ENCODE measurements at places on chromosomes 5 and 9. TPM values are rescaled to one million over a fixed set of nuclear protein-coding genes. Genes with fewer than 3 reads are reported as not detected.

NAIF1 gene
- 9.2 TPM for total RNA-seq

PCDHB14 gene
- total RNA-seq: 7.1 TPM

SELENOP gene
- 86.9 TPM for total RNA-seq

PCDHA10 gene
- 18.6 TPM for total RNA-seq

RASEF gene
- total RNA-seq: 3.7 TPM

HAPLN1 gene
- 1.4 TPM for total RNA-seq

CARTPT gene
- total RNA-seq: not detected

CACNA1B gene
- 0.75 TPM for total RNA-seq

LCP2 gene
- total RNA-seq: not detected

DBH gene
- total RNA-seq: not detected

DOLPP1 gene
- 21.5 TPM for total RNA-seq

SLC25A2 gene
- 1.3 TPM for total RNA-seq

SHOC1 gene
- not detected for total RNA-seq

ENDOG gene
- total RNA-seq: 9.8 TPM

F2R gene
- total RNA-seq: 35.8 TPM

PCDHGA12 gene
- 4.1 TPM for total RNA-seq

REXO4 gene
- 27.0 TPM for total RNA-seq

ZNF474 gene
- total RNA-seq: 0.29 TPM

UBE2D2 gene
- 123 TPM for total RNA-seq

FOXD4L6 gene
- total RNA-seq: 0.53 TPM

PTGES gene
- 29.6 TPM for total RNA-seq

GRM6 gene
- total RNA-seq: not detected

GLT6D1 gene
- not detected for total RNA-seq

HTR4 gene
- total RNA-seq: 0.27 TPM

ZFP2 gene
- total RNA-seq: 4.0 TPM

C5orf58 gene
- total RNA-seq: not detected

APBA1 gene
- total RNA-seq: 18.4 TPM

CA9 gene
- total RNA-seq: 1.7 TPM

FAM153A gene
- total RNA-seq: not detected

C9 gene
- total RNA-seq: not detected

SCGB3A2 gene
- total RNA-seq: 0.49 TPM
